ENCODE measurements at places on chromosomes 11 and 22.
A peak's percentile ranks its signal among the peaks of the same experiment; 100 is the strongest.

DNA sequence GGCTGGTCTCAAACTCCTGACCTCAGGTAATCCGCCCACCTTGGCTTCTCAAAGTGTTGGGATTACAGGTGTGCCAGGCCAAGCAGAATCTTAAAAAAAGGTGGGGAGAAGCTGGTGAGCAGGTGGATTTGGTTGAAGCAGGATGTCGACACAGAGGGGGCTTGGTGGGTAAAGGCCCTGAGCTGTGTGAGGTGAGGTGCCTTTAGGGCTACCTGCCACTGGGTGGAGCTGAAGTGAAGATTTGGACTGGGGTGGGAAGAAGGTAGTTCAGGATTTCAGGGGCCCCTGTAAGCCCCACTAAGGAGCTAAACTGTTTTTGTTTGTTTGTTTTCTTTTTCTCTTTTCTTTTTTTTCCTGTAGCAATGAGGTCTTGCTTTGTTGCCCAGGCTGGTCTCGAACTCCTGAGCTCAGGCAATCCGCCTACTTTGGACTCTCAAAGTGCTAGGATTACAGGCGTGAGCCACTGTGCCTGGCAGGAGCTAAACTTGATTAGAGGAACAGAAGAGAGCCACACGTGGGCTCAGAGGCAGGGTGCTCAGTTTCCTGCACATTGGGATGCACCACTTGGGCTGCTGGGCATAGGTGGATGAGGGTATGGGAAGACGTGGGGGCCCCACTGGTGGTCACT lies 6.0 kb downstream of the P2RX6 start:
- peak; percentile 35 for DNase-seq

- DNase-seq = peak; percentile 62
Measured at GRCh38 chr22:28075358-28075981, 156.4 kb upstream of the PITPNB start.

DNA sequence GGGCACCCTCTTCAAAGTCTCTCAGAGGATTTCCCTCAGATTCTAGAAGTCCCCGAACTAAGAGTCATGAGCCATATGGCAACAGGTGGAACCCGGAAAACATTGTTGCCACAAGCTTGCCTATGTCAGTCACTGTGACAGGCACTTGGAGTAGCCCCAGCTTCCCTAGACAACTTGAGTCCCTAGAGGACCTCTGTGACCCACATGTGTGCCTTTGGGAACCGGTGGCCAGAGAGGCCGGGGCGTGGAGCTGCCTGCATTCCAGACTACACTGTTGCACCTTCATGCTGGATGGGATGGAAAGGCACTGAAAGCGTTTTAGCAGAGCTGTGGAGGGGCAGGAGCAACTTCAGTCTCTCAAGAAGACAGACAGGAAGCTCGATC lies 12.1 kb downstream of the SLC37A2 start:
- no peak for DNase-seq

- DNase-seq = peak; percentile 6
Measured at GRCh38 chr11:32244453-32244852, 153.6 kb downstream of the RCN1 start.

GRCh38 chr22:50435291-50436014 lies 39.4 kb downstream of the SBF1 start:
- DNase-seq = peak; percentile 64

Data from epithelial cell of esophagus (primary cell).